ENCODE measurements at places on chromosomes 5 and 9.

GRCh38 chr5:60568646-60569045 lies 131.3 kb downstream of the DEPDC1B start:
- DNase-seq: no peak

DNA sequence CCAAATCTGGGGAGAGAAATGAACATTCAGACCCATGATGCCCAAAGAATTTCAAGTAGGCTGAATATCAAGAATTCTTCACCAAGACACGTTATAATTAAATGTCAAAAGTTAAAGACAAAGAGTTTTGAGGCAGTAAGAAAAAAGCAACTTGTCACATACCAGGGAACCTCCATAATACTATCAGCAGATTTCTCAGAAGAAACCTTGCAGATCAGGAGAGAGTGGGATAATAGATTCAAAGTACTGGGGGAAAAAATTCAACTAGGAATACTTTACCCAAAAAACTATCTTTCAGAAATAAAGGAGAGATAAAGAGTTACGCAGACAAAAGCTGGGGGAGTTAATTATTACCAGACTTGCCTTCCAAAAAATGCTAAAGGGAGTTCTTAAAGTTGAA lies 516.0 kb downstream of the CETN3 start:
- DNase-seq: no peak

DNA sequence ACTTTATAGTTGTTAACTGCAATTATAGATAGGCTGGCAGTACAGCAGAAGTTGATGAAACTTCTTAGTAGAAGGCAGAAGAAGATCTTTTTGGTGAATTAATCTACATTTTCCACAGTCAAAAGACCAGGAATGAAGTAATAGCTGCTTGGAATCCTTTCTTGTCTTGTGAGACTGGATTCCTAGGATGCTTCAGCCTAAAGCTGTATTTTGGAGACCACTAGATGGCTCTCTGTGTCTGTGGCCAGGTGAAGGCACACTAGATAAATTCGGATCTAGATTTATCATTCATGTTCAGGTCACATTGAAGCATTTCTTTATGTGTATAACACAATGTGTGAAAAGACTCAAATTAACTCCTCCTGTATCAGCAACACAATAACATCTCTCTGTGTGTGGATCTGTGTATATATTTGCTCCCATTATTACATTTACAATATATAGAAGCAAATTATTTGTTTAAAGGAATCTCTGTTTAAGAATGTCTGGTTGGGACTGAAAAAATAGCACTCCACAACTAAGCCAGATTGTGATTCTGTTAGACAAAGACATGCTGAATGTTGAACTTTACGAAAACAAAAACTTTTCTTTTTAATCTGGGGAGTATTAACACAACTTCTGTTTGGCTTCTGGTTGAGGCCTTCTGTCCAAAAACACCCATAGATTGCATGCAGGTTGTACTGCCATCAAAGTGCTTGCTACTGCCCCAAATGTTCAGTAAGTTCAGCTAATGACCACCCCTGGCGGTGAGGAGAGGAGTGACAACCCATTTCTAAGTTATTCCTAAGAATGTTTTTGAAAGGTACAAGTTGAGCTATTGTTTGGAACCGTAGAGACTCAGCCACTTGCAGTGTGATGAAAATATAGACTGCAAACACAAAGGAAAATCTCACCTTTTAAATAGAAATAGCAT lies 10.6 kb downstream of the GRIN3A start:
- DNase-seq: no peak

DNA sequence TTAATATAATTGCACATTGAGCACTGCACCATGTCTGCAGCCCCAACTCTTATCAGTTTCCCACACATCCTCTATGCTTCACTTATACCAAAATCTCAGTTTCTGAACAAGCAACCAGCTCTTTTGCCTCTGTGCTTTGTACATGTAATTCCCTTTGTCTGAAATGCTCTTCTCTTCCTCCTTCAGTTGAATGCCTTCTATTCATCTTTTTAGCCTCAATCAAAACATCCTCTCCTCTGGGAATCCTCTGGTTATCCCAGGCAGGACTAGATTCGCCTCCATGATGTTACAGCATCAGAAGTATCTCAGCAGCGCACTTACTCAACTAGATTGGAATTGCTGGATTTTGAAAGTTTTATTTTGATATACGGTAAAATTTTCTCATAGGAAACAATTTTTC lies 143.3 kb downstream of the GAS1 start:
- DNase-seq: no peak

DNA sequence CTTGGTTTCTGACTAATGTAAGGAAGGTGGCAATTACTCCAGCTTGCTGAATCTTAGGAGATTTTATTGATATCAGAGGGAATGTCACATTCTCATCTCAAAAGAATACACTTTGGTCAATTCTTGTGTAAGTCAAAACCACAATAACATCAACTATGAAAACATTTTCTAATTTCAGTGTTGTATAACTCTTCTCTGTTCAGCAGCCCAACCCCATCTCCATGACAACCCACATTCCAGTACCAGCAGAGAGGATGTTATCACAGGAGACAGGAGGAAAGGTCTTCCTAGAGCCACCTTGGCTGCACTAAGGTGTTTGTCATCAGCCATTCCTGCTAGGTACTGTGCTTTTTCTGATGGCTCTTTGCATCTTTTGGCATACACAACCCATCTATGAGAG lies 529.1 kb upstream of the BRINP1 start:
- no peak for DNase-seq

GRCh38 chr5:28729067-28729466 lies 1690.7 kb upstream of the CDH9 start:
- DNase-seq: no peak

DNA sequence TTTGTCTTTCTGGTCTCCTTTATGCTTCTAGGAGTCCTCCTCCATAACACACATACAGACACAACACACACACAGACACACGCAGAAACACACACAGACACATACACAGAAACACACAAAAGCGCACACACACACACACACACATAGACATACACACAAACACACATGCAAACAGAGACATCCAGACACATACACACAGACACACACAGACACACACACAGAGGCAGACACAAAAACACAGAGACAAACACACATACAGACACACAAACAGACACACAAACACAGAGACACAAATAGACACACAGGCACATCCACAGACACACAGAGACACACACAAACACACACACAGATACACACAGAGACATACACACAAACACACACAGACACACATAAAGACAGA lies 220.2 kb downstream of the IRX2 start:
- DNase-seq: no peak

GRCh38 chr5:173178369-173178910 lies 34.1 kb downstream of the BNIP1 start:
- DNase-seq: no peak

DNA sequence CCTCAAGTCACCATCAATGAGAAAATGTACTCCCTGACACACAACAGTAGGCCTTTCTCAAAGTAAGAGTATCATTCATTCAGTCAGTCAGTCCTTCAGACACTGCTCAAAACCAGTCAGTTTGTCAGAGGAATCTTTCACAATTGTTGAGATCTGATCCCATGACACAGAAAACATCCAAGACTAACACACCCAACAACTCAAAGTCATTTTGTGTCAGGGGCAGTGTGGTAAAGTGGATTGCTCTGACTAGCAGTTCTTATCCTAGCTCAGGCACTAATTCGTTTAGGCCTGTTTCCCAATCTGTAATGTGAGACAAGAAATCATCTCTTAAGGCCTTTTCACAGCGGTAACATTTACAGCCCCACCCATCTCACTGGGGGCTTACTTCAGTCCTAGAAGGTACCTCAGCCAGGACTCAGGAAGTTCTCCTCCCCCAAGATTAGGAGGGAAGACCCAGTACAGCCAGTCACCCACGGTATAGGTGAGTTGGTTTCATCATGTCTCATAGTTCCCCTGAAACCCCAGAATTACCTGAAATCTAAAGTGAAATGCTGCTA lies 31.9 kb downstream of the SH3TC2 start:
- DNase-seq: no peak

GRCh38 chr9:69325409-69326212 lies 596 bp downstream of the ENTREP1 start:
- DNase-seq: no peak

DNA sequence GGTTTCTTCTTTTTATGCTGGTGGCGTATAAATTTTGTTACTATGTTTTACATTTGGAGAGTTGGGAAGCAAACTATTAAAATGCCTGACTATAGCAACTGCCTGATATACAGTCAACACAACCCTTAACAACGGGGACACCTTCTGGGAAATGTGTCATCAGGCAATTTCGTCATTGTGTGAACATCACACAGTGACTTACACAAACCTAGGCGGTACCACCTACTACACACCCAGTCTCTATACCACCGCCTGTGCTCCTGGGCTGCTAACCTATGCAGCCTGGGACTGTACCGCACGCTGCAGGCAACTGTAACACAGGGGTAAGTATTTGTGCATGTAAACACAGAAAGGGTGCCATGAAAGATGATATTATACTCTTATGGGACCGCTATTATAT lies 1.3 kb upstream of the CDHR2 start:
- DNase-seq: peak; percentile 64

GRCh38 chr9:38251036-38251860 lies 141.3 kb upstream of the ALDH1B1 start:
- no peak for DNase-seq

GRCh38 chr5:156758011-156758791 lies 91.9 kb upstream of the PPP1R2B start:
- DNase-seq: no peak

- no peak for DNase-seq
These were observed 1081.6 kb upstream of the ACO1 start for GRCh38 chr9:31302620-31303418.

- DNase-seq: no peak
These were observed 44.1 kb downstream of the KIF4B start for GRCh38 chr5:155057626-155058025.

GRCh38 chr9:87201351-87201751 lies 254.0 kb upstream of the GAS1 start:
- no peak for DNase-seq

DNA sequence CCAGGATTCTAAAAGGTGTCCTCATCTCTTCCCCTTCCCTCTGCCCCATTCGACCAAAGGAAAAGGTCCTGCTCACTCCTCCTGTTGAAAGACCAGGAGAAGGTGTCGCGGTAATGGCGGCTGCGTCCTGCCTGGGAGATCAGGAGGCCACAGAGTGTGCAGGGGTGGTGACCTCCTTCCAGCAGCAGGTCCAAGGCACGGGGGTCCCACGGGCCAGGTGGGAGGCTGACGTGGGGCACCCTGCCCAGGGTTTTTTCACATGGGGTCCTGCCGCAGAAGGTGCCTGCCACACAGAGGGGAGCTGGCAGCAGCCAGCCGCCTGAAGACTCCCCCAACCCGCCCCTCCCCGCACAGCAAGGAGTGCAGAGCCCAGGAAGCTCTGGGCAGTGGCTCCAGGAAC lies 22.2 kb upstream of the ADAMTS2 start:
- no peak for DNase-seq

GRCh38 chr5:159849437-159850083 lies 66.7 kb upstream of the ADRA1B start:
- DNase-seq: peak; percentile 92

DNA sequence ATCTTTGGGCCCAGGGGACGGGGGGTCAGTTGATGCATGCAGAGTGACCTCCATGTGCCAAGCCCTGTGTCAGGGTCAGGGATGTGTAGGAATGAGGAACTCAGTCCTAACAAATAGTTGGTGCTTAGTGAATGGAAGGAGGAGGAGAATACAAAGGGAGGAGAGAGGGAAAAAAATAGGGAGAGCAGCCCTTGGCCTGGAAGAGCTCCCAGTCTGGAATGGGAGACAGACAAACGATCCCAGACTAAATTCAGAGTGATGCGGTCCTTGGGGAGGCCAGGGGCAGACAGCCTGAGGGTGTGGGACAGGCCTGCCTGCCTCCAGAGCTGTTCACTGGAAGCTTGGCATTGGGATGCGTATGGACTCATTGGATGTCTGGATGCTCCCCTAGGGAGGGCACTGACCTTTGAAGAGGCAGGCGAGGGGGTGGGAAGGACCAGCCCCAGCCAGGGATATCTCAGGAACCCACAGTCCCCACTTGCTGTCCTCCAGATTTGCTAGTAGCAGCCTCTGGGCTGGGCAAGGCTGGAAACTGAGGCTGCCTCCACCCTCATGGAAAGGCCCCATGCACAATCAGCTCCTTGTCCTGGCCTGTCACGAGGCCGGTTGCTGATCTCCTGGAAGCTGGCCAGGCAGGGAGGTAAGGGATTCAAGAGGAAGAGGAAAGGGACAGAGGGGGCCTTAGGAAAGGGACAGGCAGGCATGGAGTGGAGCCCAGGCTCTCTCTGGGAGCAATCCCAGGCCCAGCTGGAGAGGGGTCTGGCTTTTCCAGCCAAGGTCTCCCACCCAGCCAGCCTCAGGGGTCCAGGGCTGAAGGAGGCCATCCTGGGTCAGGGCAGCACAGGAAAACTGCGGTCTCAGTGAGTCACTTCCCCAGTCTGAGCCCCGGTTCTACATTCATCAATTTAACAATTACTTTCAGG lies 69.0 kb upstream of the GGTA1 start:
- peak; percentile 80 for DNase-seq

DNA sequence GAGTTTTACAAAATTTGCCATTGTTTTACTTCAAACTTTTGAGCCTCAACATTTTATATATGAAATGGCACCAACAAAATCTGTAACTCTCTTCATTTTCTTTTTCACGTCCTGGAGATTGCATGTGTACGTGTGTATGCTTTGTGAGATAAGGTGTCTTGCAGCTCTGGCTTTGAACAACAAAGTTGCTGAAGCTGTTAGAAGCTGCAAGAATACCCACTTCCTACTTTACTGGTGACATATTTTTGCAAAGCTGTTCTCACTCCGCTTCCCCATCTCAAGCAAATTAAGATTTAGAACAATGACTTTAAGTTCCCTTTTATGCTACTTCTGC lies 41.8 kb downstream of the FYB1 start:
- DNase-seq: no peak

GRCh38 chr5:9716838-9717281 lies 86.7 kb upstream of the TAS2R1 start:
- peak; percentile 87 for DNase-seq

GRCh38 chr5:65663804-65664521 lies 39.1 kb downstream of the SHLD3 start:
- DNase-seq: peak; percentile 10

DNA sequence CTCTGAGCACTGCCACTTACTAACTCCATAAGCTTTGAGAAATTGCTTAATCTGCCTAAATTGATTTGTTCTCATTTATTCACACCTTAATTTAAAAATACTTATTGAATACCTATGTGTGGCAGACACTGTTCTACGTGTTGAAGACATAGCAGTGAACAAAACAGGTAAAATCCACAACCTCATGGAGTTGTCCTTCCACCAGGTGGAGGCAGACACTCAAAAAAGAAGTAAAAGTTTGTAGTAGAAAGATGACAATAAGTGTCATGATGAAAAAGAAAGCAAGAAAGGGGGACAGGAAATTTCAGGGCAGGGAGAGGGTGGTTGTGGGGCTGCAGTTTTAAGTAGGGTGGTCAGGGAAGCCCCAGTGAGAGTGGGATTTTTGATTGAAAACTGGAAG lies 94.9 kb downstream of the SREK1 start:
- peak; percentile 47 for DNase-seq

- DNase-seq: no peak
These were observed 27.4 kb upstream of the KIF4B start for GRCh38 chr5:154986151-154986550.

GRCh38 chr5:9156282-9156681 lies 389.6 kb downstream of the SEMA5A start:
- DNase-seq: peak; percentile 73

GRCh38 chr5:140157032-140157781 lies 17.8 kb upstream of the CYSTM1 start:
- peak; percentile 82 for DNase-seq

All from HT1080 (cell line).